Central memory CD8-positive, alpha-beta T cell (primary cell): ENCODE measurements at places on chromosomes 12 and 14.

DNA sequence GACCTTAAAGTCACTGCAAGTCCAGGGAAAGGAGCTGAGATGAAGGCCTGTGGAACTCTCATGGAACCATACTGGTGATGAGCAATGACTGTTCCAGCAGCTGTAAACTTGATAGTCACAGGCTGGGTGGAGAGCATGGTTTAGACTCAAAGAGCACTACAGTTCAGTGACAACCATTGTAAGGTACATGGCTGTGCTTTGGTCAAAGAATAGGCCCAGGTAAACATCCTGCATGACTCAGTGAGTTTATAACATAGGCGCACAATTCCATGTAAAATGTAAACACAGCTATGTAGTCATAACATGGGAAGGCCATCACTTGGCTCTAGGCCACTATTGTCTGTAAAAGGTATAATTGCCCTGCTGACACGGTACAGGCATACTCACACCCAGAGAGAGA, 119.3 kb upstream of the FSCB start:
- DNase-seq: no peak

GRCh38 chr12:2384029-2384386, 331.2 kb downstream of the CACNA1C start:
- no peak for DNase-seq

GRCh38 chr12:102726686-102727085, 190.4 kb downstream of the PAH start:
- no peak for DNase-seq

- DNase-seq: no peak
Observed at GRCh38 chr12:43957732-43958372, 122.0 kb downstream of the TMEM117 start.

DNA sequence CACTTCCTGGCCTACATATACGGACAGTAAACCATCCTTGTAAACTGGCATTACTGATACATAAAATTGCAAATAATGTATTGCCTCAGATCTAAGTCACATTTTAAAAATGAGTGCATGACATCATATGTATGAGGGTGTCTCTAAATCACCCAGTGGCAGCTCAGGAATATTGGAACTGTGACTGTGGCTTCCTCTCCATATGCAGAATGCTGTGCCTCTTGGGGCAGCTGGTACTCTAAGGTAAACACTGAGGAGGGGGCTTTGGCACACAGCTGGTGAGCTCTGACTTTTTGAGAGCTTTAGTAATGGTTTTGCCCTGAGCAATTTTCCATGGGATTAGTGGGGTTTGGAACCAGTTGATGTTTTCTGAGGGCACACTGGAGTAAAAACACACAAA, 263.7 kb downstream of the BMP4 start:
- DNase-seq: no peak

- DNase-seq: no peak
Observed at GRCh38 chr12:15527201-15528080, 205.1 kb downstream of the PTPRO start.

- DNase-seq: no peak
Observed at GRCh38 chr12:92424338-92424737, 278.5 kb upstream of the PLEKHG7 start.
